ENCODE measurements at places on chromosomes 11 and 22. TPM values are rescaled to one million over a fixed set of nuclear protein-coding genes. Genes with fewer than 3 reads are reported as not detected.

The WT1 gene
- polyA plus RNA-seq, result 253 TPM

The C2CD2L gene
- 9.3 TPM for polyA plus RNA-seq

The SLC16A8 gene
- polyA plus RNA-seq, result 0.24 TPM

The TRPC6 gene
- 10.3 TPM for polyA plus RNA-seq

The ACRV1 gene
- polyA plus RNA-seq, result 0.58 TPM

The IL17RA gene
- 4.3 TPM for polyA plus RNA-seq

The LRRC75B gene
- 22.1 TPM for polyA plus RNA-seq

The TMEM191C gene
- polyA plus RNA-seq, result 1.2 TPM

The UPK3A gene
- polyA plus RNA-seq, result 1.3 TPM

The EED gene
- polyA plus RNA-seq, result 41.4 TPM

The PNPLA5 gene
- 0.08 TPM for polyA plus RNA-seq

The HBD gene
- 2.2 TPM for polyA plus RNA-seq

The CATSPERZ gene
- not detected for polyA plus RNA-seq

The XRRA1 gene
- 13.0 TPM for polyA plus RNA-seq

The BTG4 gene
- polyA plus RNA-seq, result not detected

The P2RY6 gene
- 1.1 TPM for polyA plus RNA-seq

The PLEKHB1 gene
- 12.5 TPM for polyA plus RNA-seq

The MRGPRX4 gene
- not detected for polyA plus RNA-seq

The ASRGL1 gene
- polyA plus RNA-seq, result 56.1 TPM

The INS gene
- polyA plus RNA-seq, result not detected

The PHLDB1 gene
- polyA plus RNA-seq, result 106 TPM

The POU2AF1 gene
- polyA plus RNA-seq, result 0.61 TPM

The NCAM1 gene
- 69.3 TPM for polyA plus RNA-seq

The RBM4B gene
- 66.8 TPM for polyA plus RNA-seq

The CSRP3 gene
- polyA plus RNA-seq, result 1.5 TPM

The CNGA4 gene
- polyA plus RNA-seq, result 0.08 TPM
